ENCODE measurements at places on chromosomes 11 and 22.

DNA sequence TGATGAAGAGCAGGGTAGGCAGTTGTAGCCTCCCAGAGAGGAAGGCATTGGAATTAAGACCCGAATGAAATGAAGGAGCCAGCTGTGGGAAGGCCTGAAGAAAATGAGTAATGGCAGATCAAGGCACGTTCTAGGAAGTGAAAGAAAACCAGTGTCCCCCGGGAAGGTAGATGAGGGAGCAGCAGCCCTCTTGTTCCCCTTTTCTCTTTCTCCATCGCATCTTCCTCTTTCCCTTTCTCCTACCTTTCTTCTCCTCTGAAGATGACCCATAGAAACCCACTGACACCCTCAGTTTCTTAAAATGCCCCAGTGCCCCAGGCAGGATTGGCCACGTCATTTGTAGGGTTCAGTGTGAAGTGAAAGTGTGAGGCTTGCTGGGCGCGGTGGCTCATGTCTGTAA is 172.6 kb upstream of the SEZ6L start:
- DNase-seq: no peak

- no peak for DNase-seq
Measured at GRCh38 chr22:33572086-33572485, 348.2 kb downstream of the LARGE1 start.

DNA sequence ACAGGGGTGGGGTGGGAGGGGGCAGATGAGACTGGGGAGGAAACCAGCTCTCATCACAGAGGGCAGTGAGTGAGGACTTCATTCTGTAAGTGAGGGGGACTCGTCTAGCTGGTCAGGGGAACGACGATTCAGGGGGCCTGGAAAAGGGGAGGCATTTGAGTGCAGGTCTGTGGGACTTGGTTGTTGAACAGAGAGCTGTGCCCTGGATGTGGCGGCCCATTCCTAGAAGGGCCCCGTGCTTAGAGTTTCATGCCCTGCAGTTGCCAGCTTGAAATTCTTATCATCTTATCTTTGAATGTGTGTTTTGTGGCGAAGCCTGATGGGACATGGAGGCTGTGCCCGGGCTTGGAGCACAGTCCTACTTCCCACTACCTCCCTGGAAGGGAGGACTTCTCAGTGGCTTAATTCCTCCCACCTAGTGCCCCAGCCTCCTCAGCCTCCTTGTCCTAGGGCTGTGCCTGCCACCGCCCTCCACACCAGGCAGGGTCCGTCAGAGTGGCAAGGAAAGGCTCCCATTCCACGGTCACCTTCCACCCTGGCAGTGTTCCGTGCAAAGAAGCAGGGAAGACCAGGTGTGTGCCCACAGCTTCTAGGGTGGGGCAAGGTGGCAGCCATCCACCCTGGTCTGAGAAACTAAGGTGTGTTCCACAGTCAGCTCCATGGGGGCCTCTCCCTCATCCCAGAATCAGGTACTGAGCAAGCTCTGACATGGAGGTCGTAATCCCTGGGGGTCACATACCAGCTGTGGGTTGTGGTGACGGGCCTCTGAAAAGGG is 59.7 kb upstream of the LMO1 start:
- DNase-seq: no peak

DNA sequence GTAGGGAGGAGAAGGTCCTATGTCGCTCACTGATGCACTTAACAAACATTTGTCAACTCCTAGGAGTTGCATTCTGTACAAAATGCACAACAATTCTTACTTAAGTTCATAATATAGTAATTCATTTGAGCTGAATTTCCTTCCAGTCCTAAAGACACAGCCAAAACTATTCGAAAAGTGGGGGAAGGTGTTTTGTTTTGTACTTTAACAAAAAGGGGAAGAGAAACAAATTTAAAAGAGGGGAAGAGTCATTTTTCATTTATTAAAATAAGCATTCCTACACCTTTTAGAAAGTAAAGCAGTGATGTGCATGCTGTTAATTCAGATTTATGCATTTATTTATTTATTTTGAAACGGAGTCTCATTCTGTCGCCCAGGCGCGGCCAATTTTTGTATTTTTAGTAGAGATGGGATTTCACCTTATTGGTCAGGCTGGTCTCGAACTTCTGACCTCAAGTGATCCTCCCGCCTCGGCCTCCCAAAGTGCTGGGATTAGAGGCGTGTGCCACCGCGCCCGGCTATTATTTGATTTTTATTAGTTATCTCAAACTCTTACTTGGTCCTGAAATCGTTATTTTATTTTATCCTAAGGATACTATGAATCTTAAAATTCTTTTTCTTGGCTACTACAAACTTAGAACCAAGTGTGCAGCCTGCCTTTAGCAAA is 1.1 kb upstream of the FANCF start:
- no peak for DNase-seq

All from amniotic stem cell (primary cell).